ENCODE measurements at places on chromosomes 2 and 18.

DNA sequence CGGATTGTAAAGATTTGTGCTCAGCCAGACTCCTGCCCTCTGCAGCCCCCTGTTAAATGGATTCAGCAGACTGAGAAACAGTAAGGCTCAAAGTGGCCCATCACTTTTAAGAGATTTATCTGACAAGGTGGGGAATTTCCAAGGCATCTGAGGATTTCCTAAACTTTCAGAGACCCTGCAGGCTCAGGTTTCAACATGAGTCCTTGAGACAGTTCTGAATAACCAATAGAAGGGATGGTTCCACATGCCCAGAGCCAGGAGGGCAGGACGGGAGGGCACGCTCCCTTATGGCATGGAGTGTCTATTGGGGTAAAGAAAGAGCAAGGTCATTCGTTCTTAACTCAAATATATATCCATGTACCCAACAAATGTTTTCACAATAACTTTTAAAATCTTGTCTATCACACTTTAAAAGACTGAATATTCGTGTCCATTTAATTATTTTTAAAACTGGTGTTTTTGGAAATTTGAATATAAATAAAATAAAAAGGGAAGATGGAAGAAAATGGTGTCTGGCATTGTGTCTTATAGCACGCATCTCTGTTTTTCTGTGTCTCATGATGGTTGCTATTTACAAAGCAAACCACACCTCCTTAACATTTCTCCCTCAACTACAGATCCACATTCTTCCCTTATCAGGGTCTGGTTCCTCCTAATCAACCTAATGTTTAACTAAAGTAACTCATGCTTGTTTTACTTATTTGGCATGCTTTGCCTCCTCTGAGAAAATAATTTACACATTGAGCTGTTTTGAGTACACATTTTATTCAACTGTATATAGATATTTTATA, 56.0 kb upstream of the DSG1 start:
- DNase-seq = no peak

GRCh38 chr2:3462493-3463104, 56.7 kb downstream of the ADI1 start:
- no peak for DNase-seq

DNA sequence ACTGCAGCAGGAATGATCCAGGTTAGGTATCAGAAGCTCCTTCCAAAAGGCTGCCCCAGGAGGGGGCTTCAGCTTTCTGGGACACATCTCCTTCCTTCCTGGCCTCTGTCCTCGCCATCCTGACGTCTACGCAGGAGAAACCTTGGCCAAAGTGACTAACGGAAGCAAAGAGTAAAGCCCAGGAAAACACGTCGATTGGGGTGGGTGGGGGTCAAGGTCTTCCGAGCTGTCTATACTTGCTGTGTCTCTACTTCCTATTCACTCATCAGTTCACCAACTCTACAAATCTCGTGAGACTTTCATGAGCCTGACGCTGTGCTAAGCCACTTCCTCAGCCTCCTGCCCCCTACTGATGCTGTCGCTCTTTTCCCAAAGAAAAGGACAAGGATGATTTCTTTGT, 212.6 kb downstream of the TNS1 start:
- no peak for DNase-seq

DNA sequence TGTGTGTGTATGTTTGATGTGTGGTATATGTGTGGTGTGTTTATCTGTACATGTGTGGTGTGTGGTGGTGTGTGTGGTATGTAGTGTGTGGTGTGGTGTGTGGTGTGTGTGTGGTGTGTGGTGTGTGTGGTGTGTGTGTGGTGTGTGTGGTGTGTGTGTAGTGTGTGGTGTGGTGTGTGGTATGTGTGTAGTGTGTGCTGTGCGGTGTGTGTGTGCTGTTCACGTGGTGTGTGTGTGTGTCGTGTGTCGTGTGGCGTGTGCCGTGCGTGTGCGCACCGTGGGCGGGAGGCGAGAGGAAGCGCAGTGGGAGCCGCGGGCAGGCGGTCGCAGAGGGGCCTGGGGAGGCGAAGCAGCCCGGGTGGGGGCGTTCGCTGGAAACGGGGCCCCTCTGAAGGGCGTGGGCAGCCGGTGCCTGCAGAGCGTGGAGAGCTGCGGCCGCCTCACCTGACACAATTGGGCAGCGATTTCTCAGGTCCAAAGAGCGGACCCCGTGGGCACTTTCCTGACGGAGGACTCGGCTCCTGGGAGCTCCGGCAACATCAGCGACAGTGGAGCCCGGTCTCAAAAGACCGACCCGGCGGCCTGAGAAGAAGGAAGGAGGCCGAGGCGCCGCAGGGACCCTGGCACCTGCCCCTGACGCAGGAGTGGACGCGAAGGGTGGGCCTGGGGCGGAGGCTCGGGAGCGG, 741.1 kb upstream of the SALL3 start:
- DNase-seq = no peak

DNA sequence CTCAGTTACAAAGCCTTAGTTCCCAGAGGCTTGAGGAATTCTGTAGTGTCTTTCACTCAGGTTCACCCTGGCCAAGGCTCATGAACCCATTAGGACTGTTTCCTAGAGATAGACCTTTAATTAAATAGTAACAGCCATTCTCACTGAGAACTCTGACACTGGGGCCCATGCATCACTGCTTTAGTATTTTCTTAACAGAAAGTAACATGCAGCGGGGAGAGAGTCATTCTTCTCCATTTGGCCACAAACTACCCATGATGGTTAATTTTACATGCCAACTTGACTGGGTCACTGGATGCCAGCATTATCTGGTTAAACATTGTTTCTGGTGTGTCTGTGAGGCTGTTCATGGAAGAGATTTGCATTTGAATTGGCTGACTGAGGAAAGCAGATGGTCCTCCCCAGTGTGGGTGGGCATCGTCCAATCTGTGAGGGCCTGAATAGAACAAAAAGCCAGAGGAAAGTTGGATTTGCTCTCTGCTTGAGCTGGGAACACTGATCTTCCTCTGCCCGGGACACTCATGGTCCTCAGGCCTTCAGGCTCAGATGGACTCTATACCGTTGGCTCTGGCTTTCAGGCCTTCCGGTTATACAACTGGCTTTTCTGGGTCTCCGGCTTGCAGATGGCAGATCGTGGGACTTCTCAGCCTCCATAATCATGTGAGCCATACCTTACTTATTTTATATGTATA, 5.6 kb upstream of the CPLX4 start:
- DNase-seq = no peak

DNA sequence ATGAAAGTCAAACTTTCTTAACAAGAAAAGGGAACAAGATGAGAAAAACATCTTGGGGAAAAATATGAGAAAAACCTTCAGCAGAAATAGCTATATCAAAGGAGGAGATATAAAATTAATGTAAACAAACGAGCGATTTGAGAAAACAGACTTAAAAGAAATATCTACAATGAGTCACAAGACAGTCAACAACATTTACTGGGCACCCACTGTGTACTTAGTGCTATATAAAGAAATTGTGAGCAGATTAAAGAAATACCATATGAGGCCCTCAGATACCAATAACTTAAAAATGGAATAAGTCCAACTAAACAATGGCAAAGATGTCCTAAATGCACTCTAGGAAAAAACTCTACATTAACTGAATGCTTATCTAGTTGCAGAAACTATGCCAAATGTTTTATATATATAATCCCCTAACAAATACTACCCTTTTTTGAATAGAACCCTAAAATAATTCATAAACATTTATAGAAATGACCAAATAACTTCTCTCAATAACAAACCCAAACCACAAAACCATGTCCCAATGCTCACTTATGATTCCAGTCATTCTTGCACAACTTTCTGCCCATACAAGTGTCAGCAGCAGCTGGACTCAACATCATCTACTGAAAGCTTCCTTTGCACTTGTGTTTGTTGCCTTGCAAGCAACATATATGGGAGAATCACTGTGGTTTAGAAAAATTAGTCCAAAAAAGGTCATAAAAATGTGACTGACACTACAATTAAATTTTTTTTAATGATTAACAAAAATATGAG, 83.5 kb downstream of the COBLL1 start:
- DNase-seq = no peak

DNA sequence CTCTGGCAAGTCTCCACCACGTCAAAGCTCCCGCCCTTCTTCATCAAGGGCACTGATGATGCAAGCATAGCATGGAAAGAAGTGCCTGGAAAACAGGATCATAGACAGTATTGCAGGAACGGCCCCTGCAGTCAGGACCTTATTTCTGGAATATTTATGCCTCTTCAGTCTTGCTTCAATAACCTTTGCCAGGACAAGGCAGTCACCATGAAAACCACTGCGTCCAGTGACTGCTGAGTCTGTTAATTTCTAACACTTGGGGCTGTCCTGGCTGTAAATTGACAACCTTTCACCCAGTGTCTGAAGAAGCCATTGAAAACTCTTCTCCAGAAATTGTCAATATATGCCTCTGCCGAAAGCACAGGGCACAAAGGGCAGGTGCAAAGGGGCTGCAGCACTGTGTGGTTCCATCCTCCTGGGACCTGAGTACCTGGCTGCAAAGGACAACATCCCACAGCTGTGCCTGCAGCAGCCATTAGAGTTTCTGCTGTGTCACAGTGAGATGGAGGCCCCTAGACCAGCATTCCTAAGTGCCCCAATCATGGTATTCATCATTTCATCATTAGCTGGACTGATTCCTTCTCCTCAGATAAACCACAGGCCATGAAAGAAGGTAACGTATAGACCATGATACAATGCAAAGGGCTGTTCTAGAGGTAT, 819.6 kb downstream of the RNF144A start:
- DNase-seq = no peak

DNA sequence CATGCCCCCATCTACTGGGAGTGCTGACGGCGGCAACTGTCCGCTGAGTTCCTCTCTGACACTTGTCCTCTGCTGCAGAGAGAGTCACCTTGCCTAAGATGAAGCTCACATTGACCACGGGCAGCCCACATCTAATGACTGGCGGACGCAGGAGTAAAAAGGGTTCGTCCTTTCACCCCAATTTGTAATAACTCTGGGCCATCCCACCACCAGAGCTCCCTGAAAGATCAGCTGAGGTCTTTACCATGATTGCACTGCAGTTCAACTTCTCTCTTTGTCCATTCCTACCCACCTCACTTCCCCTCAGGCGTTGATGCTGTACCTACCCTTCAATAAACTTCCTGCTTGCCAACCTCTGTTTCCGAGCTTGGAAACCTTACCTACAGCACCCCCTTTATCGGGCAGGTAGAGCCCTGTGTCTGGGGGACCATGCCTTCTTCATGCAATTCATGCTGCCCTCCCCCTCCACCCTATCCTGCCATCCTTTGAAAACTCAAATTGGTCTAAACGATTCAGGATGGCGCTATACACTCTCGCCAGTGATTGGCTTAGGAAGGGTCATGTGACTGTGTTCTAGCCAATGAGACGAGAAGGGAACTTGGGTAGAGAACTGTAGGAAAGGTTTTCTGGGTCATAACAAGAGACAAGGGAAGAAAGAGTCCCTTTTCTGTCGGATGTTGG, 10.3 kb upstream of the B3GNT2 start:
- no peak for DNase-seq

DNA sequence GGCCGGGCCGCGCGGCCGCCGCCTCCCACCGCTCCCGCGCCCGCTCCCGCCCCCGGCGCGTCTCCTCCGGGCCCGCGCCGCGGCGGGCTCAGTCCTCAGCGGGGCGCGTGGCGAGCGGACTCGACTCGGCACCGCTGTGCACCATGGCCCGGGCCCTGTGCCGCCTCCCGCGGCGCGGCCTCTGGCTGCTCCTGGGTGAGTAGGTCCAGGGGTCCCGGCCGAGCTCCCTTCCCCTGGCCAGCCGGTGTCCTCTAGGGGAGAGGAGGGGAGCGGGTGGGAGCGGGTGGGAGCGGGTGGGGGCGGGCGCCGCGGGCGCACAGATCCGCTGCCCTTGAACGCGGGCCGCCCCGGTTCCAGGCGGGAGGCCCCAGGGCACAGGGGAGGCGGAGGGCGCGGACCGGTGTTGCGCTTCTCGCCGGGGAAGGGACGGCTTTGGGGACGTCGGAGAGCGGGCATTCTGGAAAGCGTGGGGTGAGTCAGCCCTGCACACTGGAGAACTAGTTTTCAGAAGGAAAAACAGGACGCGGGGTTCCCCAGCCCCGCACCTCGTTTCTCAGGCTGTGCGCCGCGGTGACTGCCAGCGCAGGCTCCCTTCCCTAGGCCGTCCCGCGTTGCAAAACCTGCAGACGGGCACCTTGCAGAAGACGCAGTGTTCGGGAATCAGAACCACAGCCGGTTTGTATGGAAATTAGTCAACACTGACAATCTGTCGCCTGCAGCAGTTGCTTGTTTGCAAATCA, at the start of gene RAMP1:
RAMP1 (plus strand) TSS at position 91 of the 740 bp plus-strand sequence; CDS start at position 144, 53 bp downstream.
- peak; percentile 12 for DNase-seq

GRCh38 chr2:36146765-36147164, 208.8 kb upstream of the CRIM1 start:
- no peak for DNase-seq

GRCh38 chr2:129233166-129233565, 746.3 kb upstream of the RAB6C start:
- DNase-seq = no peak

DNA sequence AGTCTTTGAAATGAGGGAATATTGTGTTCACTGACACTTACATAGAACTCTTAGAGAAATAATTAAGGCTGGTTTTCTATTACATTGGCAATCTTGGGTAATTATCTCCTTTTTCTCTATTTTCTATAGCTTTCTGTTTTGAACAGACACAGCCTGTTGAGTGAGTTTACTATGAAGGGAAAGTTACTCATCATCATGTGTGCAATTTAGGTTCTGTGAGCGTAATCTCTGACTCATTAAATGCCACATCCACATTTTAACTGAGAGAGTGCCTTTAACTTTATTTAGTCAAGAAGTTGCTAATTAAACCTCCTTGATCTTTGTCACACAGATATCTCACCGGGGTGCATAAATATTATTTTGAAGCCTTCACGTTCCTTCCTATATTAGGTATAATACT, 174.0 kb upstream of the SLC8A1 start:
- DNase-seq = no peak

DNA sequence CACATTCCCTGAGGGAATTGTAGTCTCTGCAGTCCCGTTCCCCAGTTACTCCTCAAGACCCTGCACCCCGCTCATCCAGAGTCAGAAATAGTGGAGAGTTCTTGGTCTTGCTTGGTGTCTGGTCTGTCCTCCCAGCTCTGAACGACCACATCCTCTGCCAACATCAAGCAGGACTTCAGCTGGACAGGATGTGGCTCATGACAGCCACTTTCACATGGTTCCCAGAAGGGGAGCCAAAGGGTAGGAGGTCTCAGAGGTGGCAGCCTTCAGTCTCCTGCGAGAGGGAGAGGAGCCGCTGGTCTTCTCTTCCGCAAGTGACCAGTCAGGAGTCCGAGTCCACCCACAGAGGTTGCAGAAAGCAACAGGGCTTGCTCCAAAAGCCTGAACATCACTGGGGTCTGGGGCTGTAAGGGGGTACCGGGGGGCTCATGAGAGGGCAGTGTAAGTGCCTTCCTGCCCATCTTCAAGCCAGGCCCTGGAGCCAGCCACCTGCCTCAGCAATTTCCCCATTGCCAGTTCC, 29.8 kb downstream of the B3GNT7 start:
- DNase-seq = no peak

DNA sequence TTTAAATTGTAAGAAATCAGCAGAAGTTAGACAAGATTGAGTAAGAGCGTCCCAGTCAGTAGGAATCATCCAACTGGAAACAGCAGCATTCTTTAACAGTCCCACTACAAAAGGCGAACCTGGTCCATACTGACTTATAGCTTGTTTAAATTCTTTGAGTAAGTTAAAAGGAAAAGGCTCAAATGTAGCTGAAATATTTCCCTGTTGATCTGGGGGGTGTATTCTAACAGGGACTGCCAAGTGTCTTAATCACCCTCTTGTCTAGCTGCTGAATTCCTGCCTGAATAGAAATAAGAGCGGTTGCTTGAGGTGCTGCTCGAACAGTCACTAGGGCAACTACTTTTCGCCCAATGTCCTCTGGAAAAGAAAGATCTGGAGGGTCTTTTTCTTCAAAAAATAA, 56.4 kb upstream of the FMNL2 start:
- no peak for DNase-seq

GRCh38 chr2:99898336-99899048, 243.9 kb downstream of the AFF3 start:
- no peak for DNase-seq

GRCh38 chr18:55470826-55471225, 117.2 kb downstream of the TCF4 start:
- DNase-seq = no peak
